NCI-H1092 (cell line): ENCODE measurements at places on chromosomes 16 and 17.

DNA sequence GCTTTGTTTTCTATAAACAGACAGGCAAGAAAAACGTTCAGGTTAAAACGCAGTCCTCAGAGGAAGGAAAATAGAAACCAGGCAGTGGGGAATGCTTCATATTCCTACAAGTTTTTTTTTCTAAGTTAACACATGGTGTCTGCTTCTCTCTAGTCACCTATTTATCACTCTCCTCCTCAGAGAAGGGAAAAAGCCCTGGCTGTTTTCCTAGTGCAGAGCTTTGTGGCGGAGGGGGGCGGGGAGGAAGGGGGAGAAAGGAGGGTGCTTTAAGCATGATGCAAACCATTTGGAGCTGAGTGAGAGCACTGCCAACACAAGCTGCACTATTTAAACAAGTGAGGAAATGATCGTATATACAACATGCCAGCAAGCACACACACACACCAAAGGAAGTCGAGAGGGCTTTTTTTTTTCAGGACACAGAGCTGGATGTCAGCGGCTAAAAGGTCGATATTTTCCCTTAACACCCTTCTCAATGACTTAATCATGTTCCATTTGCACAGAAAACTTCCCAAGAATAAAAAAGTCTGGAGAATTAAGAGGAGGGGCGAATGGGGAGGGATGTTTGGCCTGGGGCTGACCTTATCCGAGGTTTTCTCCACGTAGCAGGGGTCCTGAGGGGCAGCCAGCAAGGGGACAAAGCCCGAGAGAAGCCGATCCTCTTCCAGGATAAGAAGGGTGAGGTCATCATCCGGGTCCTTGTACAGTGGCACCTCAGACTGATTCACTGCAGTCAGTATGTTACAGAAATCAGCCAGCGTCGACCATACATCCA, 117.4 kb downstream of the HIC1 start:
- peak; percentile 68 for DNase-seq

DNA sequence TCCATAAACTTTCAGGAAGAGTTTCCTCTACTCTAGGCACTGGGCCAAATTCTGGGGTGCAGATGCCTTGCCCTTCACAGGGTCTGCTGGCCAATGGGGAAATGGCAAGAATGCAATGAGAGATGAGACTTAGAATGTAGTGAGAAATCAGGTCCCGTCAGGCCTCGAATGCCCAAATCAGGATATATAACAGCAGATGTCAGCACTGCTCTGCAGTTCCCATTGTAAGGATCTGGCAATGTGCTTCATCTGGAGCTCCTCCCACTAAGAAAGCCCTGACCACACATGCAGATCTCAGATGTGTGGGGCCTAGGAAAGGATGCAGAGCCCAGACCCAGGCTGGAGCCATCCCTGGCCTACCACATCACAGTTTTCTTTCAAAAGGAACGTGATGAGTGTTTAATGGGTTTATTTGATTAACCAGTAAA, 13.9 kb upstream of the LPCAT2 start:
- no peak for DNase-seq

- DNase-seq, result no peak
These were observed 18.4 kb downstream of the SNX11 start for GRCh38 chr17:48125829-48126531.

- no peak for DNase-seq
These were observed 432.5 kb downstream of the CDH13 start for GRCh38 chr16:83059237-83059636.

DNA sequence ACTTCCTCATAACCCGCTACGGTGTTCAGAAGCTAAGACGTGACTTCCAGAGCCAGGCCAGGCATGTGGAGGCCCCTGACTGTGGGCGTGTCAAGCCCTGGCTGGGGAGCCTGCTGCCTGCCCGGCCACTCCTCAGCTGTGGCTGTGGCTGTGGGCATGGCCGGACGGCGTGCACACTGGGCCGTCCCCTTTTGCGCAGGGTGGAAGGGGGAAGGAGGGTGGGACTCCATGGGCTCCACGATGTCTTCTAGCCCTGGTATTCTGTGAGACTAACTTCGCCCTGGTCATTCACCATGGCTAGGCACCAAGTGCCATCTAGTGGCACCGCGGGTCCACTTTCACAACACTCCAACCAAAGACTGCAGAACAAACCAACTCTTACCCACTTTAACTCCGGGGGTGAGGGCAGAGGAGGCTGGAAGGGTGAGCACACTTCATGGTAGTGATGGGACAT, 67.9 kb downstream of the N4BP1 start:
- no peak for DNase-seq

DNA sequence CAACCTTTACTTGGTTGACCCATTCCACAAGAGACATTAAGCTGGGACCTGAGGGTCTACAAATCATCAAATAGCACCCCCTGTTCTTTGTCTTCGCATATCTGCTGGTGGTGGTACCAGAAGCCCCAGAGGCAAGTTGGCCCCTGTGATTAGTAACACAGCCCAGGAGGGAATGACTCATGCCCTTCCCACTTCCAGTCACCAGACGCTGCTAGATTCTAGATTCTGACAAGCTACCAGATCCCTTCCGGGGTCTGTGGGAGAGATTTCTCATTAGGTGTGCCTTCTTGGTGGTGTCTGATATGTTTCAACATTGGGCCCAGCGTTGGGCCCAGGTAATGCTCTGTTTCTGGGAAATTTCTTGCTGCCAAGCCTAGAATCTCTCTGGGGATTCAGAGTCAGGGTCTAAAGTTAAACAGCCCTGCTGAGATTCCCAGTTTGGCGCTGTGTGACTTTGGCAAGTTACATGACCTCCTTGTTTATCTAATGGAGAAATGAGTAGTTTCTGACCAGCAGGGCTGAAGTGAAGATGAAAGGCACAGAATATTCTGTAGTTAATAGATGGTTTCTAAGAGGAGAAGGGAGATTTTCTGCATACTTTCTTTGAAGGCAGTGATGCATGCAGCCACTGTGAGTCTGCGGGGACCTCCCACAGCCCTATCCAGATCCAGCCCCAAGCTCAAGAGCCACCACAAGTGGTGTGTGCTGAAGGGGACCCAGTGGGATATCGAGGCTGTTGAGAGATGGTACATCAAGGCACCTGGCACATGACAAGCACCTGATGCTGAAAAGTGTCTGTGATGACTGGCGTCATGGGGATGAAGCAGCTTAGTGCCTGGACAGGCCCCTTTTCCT, 3.9 kb downstream of the TRPV2 start:
- DNase-seq, result no peak

GRCh38 chr17:72363089-72363610, 242.3 kb downstream of the SOX9 start:
- no peak for DNase-seq

DNA sequence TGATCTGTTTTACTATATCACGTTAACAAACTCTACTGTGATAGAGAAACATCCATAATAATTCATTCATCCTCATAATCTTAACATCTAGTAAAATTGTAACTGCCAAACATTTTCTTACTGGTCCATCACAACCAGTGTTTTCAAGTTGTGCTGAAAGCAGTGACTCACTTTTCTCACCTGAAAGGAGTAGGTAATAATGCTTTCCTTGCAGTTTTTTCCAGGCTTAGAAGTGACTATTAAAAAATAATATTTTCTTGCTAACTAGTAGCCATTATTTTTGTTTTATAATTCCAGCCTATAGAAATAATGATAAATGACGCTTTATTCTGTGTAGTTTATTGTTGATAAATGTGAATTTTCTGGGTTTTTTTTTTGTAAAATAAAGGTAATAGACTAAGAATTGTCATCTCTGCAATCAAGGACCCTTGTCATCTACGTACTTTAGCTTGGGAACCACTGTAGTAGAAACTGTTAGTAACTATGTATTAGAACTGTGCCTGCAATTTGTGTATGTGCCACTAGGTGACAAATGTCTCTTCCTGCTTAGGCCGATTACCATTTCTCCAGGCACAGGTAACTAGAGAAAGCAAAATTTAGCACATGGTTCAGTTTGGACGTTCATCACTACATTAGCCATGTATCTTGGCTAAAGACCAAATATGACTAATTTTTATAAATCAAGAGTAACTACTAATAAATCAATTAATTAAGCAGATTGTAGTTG, 409.4 kb upstream of the ERCC4 start:
- no peak for DNase-seq

- DNase-seq, result peak; percentile 87
These were observed 325.4 kb downstream of the ZFHX3 start for GRCh38 chr16:72722552-72722951.

DNA sequence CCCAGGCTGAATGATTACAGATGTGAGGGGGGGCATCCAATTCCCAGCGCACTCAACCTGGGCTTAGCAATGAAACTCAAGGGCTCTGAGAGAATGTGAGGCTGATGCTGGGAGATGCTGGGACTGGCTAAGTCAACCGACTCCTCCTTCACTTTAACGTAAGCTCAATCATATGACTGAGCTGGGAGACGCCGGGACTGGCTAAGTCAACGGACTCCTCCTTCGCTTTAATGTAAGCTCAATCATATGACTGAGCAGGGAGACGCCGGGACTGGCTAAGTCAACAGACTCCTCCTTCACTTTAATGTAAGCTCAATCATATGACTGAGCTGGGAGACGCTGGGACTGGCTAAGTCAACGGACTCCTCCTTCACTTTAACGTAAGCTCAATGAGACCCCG, 179.4 kb downstream of the VPS53 start:
- no peak for DNase-seq

DNA sequence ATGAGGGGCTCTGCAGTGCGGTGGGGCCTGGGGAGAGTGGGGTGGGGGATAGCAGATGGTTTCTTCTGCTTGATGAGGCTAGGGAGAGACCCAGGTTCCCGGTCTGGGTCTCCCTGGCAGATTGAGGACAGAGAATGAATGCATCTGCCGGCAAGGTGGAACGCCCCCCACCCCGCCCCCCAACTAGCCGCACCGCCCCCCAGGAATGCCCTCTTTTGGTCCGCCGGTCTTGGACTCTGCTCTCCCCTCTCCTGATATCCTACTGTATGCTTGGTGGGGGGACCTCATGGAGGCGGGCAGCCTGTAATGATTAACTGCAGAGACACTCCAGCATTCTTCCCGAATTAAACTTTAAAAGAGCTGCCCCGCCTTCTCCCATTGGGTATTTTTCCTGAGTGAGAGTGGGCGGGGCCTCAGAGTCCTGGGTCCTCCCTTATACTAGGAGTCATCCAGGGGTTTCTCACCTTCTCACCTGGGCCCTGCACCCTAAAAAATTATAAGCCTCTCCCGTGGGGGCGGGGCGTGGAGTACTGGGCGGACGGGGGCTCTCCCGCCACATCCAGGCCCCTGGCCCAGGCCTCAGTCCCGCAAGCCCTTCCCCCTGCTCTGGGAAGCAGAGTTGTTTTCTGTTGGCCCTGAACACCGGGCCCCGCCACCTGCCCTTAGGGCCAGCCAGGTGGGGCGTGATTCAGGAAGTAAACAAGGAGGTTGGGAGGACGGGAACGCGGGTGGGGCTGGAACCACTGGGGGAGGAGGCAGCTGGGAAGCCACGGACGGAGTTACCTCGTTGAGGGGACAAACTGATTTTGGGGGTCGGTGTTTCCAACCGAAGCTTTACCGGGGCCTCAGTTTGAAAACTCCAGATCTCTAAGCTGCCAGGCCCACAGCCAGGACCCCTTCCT, 1.5 kb downstream of the GRB7 start:
- no peak for DNase-seq

DNA sequence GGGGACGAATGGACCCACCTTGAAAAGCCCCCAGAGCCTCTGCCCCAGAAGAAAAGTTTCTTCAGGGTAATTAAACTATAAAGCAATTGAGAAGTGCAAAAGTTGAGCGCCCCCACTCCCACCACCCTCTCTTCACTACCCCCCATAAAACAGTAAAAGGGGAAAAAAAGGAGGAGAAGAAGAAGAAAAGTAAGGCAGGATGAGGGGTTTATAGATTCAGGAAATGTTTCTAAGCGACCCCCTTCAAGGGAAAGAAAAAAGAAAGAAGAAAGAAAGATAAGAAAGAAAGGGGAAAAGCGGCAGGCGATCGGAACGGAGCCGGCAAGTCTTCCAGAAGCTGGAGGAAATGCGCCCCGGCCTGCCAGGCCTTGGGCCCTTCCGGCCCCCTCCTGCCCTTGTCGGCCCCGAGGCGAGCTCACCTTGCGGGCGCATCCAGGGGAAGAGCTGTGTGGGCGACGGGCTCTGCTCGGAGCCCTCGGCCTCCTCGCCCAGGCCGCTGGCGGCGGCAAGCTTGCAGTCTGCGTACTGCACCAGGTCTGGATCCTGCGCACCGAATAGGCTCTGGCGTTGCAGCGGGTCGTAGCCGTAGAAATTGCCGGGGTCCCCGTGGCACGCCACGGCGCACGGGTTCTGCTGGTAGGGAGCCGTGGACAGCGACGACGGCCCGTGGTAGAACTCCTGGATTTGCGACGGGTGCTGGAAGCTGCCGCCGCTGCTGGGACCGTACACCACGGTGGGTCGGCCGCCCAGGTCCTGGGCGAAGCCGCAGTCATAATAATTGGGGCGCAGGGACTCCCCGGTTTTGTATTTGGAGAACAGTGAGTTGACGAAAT, 1.0 kb downstream of the HOXB8 start:
- DNase-seq, result no peak

DNA sequence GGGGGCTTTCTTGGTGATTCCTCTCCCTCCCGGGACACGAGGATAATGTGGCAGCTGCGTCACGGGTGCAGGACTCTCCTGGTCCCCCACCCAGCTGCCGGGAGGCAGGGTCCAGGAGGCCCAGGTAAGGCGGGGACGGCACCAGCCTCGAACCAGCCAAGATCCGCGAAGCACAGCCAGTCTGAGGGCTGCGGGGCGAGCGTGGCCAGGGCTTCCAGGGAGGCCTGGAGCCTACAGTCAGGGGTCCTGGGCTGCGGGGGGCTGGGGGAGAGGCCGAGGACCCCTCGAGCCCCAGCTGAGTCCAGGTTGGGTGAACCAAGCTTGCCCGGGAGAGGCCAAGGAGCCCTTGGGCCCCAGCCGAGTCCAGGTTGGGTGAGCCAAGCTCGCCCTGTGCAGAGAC, 10.0 kb downstream of the TPSD1 start:
- DNase-seq, result no peak

GRCh38 chr16:68539711-68540239, 684 bp downstream of the ZFP90 start:
- no peak for DNase-seq

- DNase-seq, result no peak
These were observed 23.3 kb downstream of the ELAC2 start for GRCh38 chr17:12994341-12995074.

- no peak for DNase-seq
These were observed 44.5 kb upstream of the IL34 start for GRCh38 chr16:70601576-70602575.

DNA sequence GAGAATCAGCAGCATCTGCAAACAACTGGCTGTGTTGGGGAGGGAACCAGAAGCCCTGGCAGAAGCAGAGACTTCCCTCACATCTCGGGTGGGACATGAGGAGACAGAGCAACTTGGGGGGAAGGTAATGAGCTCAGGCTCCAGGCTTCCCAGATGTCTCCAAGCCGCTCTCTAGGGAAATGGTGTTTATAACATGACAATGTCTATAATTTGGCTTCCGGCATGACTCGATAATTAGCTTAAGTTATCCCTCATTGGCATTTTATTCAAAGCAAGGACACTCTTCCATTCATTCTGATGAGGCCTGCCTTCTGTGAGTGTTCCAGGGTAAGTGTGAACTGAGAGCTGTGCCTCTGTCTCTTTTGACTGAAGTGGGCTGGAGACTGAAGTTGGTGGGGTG, 14.7 kb upstream of the MLLT6 start:
- DNase-seq, result no peak
